NCI-H526 treated with DMSO at 0.1 percent for 48 hours (cell line): ENCODE measurements at places on chromosomes 2 and 18.

- DNase-seq, result no peak
Observed at GRCh38 chr2:66387016-66387753, 47.7 kb upstream of the MEIS1 start.

- DNase-seq, result no peak
Observed at GRCh38 chr2:170177950-170178781, at the start of gene MYO3B. Gene MYO3B, plus strand, starts transcription at chr2:170178147. Its CDS starts 141 bp downstream, at chr2:170178288.

- DNase-seq, result no peak
Observed at GRCh38 chr2:64537991-64538390, 13.9 kb downstream of the AFTPH start.

DNA sequence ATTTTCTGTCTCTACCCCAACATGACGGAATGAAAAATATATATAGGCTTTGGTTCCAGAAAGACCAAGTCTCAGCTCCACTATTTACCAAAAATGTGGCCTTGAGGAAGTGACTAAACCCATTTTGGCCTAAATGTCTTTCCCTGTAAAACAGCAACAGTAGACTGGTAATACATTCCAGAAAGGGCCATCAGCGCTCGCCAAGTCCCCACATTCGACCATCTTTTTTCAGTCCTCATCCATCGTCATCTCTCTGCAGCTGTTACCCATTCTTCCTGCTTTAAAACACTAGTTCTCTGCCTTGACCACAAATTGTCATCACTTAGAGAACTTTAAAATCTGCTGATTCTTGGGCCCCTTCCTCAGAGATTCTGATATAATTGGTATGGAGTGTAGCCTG lies 183.8 kb upstream of the CTAGE1 start:
- DNase-seq, result no peak

- no peak for DNase-seq
Observed at GRCh38 chr2:133642791-133643191, 74.5 kb upstream of the NCKAP5 start.

GRCh38 chr18:46297621-46298020 lies 193.4 kb downstream of the HAUS1 start:
- DNase-seq, result no peak

GRCh38 chr2:205996161-205996560 lies 89.8 kb downstream of the INO80D start:
- no peak for DNase-seq

DNA sequence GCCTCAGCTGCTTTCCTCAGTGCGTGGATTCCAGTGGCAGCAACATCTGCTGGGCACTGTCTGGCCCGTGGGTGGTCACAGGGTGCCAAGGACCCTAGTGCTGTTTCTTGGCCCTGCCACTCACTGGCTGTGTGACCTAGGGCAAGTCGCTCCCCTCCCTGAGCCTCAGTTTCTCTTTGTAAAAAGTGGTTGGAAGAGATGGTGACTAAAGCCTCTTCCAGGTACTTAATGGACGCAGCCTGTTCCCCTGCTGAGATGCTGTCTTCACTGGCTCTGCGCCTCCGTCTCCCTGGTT lies 42.2 kb downstream of the ATOH8 start:
- DNase-seq, result no peak

DNA sequence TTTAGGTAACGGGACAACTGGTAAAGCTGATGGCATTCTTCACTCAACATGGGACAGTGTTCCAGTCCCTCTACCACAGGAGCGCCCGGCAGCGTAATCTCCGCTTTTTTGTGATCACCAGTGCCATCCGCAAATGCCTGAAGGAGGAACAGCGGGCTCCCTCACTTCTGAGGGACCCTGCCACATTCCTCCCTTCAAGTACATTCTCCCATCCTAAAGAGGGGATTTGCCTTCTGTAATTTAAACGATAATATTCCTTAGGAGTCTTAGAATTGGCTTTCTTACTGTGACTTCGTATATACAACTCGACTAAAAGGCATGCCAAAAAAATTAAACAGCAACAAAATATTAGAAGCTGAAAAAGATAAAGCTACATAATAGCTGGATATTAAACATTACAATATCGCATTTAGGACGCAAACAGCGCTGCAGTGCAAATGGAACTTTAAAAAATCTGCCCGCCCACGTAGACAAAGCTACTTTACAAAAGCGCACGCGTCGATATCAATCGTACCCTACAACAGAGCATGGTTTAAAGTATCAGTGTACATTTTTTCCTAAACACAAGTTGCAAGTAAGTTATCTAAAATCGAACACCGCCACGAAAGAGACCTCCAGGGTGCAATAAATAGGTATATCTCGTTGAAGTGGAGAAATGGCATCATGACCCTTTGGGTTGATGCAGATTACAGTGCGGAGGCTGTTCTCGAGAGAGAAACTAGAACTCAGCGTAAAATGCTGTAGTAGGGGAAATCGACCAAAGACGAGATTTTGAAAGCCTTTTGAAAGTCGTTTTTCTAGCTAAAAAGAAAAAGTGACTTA lies 2.3 kb upstream of the VSNL1 start:
- peak; percentile 77 for DNase-seq

- no peak for DNase-seq
Observed at GRCh38 chr2:119836455-119837142, 76.9 kb downstream of the PTPN4 start.

DNA sequence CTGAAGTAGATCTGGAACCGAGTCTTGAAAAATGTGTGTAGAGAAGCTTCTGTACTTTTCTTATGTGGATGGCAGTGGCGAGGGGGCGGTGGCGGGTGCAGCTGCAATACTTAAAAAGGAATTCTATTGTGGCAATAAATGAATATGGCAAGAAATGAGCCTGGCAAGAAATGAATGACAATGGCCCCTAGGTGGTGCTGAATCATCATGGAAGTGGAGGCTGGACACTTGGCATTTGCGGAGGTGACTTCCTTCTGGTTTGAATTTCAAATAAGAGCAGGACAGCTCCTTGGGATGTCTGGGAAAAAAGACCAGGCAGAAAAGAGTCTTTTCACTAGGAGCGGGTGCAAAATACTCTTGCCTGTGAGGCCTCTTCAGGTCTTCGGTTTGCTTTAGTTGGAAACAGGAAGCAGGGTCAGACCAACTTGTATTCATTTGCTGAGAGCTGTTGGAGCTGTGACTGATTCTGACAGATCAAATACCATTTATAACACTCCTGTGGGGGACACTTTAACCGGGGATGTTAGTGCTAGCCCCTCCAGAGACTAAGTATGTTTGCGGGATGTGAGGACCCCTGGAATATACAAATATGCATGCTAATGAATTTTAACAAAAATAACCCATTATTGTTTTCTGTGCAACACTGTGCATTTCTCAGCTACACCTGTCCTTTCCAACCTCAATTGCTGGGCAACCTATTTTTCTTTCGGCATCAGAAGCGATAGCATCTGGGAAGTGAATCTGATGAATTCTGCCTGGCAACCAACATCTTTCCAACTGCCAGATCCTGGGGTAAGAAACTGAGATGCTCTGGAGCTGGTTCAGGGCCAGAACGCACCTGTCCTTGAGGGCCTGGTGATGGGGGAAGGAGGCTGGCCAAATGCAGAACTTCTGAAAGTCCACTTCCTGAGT lies 35.4 kb downstream of the FASTKD2 start:
- peak; percentile 36 for DNase-seq

DNA sequence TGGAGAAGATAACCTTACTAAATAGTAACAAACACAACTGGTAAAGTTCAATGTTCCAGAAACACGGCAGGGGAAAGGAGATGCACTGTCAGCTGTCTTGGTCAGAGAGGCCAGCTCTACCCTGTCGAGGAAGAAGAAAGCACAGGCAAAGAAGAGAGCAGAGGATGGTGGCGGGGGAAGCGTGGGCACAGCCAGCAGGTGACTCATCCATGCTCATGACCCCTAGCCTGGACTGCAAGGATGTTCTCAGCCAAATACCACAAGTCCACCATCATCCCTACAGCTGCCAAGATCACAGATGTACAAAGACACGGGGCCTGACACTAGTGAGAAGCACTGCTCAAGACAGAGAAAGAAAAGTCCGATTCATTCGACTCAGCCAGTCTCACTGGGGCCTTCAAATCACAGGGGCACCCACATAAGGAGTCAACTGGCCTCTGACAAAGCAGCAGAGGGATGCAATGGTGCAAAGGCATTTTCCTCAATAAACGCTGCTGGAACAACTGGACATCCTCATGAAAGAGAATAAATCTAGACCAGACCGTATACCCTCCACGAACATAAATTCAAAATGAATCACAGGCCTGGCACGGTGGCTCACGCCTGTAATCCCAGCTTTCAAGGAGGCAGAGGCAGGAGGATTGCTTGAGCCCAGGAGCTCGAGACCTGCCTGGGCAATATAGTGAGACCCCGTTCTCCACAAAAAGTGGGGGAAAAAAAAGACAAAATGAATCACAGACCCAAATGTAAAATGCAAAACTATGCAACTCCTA lies 5.6 kb downstream of the DTYMK start:
- DNase-seq, result no peak

DNA sequence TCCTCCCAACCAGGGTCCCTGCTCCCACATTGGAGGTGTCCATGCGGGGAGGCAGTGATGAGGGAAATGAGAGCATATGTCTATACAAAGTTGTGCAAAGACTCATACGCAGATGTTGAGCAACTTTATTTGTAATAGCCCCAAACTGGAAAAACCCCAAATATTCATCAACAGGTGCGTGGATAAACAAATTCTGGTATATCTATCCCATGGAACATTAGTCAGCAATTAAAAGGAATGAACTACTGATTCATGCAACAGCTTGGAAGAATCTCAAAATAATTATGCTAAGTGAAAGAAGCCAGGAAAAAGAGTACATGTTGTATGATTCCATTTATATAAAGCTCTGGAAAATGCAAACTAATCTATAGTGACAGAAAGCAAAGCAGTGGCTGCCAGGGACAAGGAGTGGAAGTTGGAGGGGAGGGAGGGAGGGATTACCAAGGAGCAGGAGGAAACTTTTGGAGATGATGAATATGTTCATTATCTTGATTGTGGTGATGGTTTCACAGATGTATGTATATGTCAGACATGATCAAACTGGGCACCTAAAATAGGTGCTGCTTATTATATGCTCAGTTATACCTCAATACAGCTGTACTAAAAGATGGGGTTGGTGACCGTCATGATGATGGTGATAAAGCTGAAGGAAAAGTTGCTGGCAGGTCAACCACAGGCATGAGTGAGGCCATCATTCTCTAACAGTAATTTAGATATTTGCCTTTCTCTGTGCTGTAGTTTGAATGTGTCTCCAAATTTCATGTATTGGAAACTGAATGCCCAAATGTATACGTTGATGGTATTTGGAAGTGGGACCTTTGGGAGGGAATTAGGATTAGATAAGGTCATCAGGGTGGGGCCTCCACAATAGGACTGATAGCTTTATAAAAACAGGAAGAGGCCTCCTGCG lies 270.9 kb downstream of the CYP26B1 start:
- no peak for DNase-seq

DNA sequence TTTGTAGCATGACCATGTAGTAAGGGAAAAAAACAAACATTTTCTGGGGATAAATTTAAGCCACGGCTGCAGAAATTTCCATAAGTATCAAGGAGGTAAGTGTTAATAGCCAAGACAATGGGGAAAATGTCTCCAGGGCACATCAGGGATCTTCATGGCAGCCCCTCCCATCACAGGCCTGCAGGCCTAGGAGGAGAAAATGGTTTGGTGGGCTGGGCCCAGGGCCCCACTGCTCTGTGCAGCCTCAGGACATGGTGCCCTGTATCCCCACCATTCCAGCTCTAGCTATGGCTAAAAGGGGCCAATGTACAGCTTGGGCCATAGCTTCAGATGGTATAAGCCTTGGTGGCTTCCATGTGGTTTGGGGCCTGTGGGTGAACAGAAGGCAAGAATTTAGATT lies 271.8 kb downstream of the PID1 start:
- DNase-seq, result no peak

DNA sequence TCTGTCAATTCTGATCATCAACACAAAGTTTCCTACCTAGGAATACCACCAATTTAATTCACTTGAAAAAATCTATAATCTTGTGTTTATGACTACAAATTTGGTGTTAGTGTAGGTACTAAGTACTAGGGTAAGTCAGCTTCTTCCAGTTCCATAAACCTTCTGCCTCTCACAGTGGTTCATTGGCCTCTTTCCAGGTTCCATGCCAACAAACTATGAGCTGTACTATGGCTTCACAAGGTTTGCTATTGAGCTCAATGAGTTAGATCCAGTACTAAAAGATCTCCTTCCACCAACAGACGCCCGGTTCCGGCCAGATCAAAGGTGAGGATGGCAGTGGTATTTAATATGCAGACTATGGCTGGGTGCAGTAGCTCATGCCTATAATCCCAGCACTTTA lies 58.8 kb downstream of the PRKRA start:
- DNase-seq, result no peak

DNA sequence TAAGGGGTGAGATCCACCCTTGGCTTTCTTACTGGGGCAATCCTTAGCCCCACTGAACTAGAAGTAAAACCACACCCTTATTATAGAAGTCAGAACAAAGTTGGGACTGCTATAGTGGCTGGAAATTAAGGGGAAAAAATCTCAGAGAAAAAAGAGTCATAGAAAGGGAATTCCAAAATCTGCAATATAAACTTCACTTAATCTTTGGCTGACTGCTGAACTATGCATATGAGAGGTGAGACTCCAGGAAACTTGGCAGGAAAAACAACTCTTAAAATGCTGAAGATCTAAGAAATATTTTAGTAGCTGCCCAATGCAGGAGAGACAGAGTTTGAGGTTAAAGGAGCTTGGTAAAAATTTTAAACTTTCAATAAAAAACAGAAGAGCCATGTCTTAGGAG lies 201.8 kb upstream of the FN1 start:
- DNase-seq, result no peak

GRCh38 chr18:58649966-58650816 lies 21.1 kb upstream of the MALT1 start:
- no peak for DNase-seq

GRCh38 chr2:148978026-148978685 lies 60.3 kb upstream of the LYPD6B start:
- no peak for DNase-seq

- no peak for DNase-seq
Observed at GRCh38 chr18:4181086-4181485, 274.0 kb downstream of the DLGAP1 start.

DNA sequence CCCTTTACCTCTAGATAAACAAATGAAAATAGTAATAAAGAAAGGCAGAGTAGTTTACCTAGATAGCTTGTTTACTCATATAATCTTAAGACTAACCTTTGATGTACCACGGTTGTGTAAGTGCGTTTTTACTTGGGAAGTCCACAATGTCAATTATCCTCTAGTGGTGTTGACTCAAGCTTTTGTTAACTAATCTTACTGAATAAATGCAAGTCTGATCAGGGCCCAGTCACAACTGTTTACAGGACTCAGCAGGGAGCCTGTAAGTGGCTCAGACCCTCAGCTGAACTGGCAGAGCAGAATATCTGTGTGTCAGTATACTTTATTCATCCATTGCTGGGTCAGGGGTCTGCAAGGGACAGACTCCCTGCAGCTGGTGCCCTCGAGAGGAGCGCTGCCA lies 98.1 kb upstream of the ACAA2 start:
- DNase-seq, result no peak

DNA sequence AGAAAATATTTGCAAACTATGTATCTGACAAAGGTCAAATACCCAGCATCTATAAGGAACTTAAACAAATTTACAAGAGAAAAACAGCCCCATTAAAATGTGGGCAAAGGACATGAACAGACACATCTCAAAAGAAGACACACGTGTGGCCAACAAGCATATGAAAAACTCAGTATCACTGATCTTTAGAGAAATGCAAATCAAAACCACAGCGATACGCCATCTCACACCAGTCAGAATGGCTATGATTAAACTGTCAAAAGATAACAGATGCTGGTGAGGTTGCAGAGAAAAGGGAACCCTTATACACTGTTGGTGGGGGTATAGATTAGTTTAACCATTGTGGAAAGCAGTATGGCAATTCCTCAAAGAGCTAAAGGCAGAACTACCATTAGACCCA lies 64.3 kb upstream of the RBMS1 start:
- peak; percentile 26 for DNase-seq

GRCh38 chr2:29397039-29397438 lies 281.8 kb downstream of the CLIP4 start:
- DNase-seq, result no peak
